ENCODE measurements at places on chromosomes 4 and X.

- DNase-seq = peak; percentile 44
These were observed at the start of the genes NDUFA1 and RNF113A for GRCh38 chrX:119871599-119872395. TSS of gene NDUFA1 (plus strand) at chrX:119871832. CDS start at chrX:119871912, 80 bp downstream. TSS of gene RNF113A (minus strand) at chrX:119871733. CDS start at chrX:119871613, 120 bp downstream.

DNA sequence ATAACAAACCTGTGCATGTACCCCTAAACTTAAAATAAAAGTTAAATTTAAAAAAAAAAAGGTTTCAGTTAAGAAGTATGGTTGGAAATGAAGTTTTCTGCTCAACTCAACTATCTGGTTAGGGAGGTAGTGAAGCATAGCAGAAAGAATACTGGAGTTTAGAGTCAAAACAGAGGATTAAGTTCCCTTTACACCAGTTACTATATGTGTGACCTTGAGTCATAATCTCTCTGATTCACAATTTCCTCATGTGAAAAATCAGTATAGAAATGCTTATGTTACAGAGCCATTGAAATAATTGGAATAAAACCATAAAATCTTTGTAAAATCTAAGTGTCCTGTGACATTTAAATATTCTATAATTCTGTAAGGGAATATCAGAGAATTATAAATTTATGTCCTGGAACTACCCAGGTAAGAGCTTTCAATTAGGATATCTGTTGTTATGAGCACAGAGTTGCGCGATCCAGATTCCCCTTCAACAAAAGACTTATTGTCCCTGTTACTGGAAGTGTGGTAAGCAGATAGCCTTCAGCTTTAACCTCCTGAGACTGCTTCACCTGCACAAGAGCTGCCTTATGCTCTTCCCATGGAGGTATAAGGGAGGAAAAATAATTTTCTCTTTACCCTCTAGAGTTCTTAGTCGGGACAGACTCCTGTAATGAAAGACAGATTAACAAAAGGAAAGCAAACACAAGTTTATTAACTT lies 203.8 kb upstream of the NRK start:
- DNase-seq = no peak

- no peak for DNase-seq
These were observed 166.5 kb downstream of the PRR32 start for GRCh38 chrX:126985981-126986380.

DNA sequence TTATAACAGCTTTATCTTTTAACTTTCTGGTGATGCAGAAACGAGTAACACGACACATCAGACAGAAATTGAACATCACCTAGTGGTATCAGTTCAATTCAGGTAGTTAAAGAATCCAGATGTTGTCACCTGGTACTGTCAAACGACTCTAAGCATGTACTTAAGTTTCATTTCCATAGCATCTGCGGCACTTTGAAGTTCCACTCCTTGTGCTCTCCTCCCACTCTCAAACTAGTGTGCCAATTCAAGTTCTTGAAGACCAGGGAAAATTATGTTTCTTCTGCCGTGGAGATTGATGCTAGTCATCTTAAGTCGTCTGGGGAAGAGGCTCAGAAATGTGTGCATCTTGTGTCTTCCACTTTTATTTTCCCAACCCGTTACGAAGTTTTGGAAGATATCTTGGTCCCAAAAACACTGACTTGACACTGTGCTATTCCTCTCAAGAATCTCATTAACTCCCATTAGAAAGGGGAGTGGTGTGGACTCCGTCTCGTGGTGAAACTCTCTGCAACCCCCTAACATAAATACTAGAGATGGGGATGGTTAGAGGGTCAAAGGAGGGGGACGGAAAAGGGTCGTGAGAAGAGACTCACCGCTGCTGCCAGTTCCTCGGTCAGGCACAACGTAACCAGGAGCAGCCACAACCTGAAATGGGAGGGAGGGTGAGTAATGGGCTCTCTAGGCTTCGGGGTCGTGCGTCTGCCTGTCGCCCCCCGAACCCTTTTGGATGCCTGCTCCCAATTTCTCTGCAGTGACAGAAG lies 693 bp downstream of the COL4A6 start:
- DNase-seq = no peak

- DNase-seq = no peak
These were observed 414.3 kb downstream of the NAP1L3 start for GRCh38 chrX:93259029-93259428.

- no peak for DNase-seq
These were observed 22.8 kb upstream of the SPON2 start for GRCh38 chr4:1195109-1195671.

Data from esophagus squamous epithelium (tissue), 5 donors.